Activated naive CD8-positive, alpha-beta T cell treated with anti-CD3 and anti-CD28 coated beads, Interleukin-2, amount 50 U/mL, for 16 hours (primary cell): ENCODE measurements at places on chromosomes 2 and 18.

DNA sequence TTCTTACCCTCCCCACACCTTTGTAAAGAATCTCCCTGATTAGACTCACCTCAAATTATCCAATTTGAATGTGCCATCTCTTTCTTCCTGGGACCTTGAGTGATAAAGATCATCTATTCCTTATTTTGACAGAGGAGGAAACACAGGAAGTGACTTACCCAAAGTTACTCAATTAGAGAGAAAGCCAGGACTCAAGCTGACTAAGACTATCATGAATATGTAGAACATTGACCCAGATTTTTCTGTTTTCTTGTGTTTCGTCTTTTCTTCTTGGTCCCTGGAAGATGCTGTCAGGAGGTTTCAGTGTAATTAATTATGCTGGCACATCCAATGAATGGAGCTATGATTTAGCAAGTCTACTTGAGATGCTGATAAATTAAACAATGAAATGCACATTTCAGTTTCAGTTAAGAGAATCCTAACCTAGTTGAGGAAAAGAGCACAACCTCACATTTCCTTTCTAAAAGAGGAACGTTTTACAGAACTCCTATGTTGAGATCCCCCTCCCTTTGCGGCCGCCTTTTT, 380.4 kb downstream of the CLIP4 start:
- no peak for DNase-seq

- DNase-seq = no peak
Observed at GRCh38 chr2:47255794-47256193, 100.7 kb upstream of the STPG4 start.

DNA sequence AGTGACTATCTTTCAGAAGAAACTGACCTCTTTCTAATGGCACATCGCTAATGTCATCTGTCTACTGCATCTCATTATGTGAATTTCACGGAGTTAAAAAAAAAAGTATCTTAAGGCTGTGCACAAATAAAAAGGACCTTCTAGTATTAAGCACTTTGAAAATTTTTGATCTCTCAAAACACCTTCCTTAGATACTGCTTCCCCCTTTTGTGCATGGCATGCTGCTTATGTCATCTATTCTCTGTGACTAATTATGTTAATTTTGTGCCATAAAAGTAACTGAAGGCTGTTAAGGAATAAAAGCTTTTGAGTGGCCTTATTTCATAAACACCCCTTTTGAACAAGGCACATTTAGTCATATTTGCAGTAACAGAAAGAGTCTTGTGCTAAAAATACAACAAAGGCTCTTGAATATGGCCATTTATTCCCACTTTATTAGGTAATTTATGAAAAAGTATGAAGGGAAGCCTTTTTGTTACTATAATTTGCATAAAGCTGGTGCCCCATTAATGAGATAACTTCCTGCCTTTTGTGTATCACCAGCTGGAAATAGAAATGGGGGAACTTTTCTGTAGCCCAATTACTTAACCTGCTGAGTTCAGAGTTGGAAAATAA, 1412.0 kb upstream of the ZEB2 start:
- no peak for DNase-seq

DNA sequence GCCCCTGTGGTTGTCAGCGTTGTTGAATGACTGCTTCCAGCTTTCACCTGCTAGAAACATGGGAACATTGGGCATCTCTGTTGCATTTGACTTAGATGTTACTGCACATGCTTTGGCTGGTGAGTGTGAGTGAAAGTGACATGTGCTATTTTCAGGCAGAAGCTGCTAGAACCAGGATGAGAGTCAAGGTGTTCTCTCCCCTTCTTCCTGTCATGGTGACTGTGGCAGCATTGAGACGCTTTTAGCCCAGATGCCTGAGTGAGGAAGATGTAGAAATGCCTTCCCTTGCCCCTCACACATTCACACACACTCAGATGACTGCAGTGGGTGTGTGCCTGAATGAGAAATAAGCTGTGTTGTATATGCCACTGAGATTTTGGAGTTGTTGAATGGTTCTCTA, 220.2 kb downstream of the PTPRM start:
- DNase-seq = no peak

- DNase-seq = no peak
Observed at GRCh38 chr2:111157071-111157661, 36.5 kb downstream of the BCL2L11 start.

- DNase-seq = no peak
Observed at GRCh38 chr2:158049129-158049855, 52.4 kb upstream of the UPP2 start.

- DNase-seq = no peak
Observed at GRCh38 chr2:98087447-98088020, 567 bp downstream of the VWA3B start.

DNA sequence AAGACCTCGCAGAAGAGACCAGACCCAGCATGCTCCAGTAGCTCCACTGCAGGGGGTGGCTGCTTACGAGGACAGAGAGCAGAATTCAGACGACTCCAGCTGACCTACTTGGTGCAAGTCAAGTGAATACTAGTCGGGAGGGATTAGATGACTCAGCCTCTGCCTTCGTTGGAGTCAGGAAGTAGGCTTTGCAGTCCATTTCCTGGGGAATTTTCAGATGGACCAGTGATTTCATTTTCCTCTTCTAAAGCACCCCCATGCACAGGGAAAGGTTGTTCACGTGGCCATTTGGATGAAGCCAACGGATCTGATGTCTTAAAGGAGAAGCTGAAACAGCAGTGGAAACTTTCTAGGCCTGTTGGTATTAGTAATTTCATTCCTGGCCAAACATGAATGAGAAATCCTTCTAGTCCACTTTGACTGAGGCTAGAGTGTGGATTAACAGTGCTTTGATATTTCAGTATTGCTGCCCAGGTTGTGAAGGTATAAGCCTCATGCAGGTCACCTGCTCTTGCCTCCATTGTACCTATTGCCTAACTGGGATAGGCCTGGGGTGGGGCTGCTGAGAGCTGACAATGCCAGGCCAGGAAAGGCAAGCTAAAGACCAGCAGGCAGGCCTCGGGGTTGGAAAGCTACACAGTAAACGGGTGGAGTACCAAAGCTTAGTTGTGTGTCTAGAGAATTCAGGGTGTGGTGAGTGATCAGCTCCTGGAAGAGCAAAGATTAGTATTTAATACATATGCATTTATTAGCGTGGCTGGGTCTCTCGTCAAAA, 117.6 kb upstream of the FOSL2 start:
- no peak for DNase-seq

- DNase-seq = no peak
Observed at GRCh38 chr2:237593596-237594320, 3.2 kb upstream of the RAB17 start.

GRCh38 chr2:173831312-173832229, 133.6 kb downstream of the SP3 start:
- DNase-seq = no peak

GRCh38 chr18:8507361-8507760, 101.9 kb upstream of the RAB12 start:
- no peak for DNase-seq

- DNase-seq = no peak
Observed at GRCh38 chr2:236744716-236745115, 175.1 kb downstream of the ACKR3 start.

GRCh38 chr2:85277416-85278158, 50.2 kb downstream of the TGOLN2 start:
- DNase-seq = no peak

DNA sequence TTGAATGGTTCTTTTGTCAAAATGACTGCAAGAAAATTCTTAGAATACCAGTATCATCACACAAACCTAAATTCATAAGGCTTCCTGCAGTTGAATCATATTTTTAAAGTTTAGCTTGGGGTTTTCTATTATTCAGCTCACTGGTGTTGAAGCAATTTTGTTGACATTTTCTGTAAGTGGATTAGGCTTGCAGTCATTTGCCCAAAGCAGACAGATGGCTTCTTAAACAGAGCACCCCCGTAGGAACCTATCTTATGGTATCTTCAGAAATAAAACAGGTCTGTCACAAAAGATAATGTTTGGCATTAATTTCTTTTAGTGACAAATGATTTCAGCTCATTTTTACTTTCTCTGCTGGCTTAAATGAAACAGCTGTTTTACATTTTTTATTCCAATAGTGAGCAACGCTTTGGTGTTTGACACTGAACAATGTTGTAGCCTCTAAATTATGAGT, 331.1 kb downstream of the PLCL1 start:
- DNase-seq = no peak

GRCh38 chr2:65917986-65918385, 485.6 kb upstream of the SPRED2 start:
- DNase-seq = no peak

- DNase-seq = no peak
Observed at GRCh38 chr2:178865999-178866398, 58.8 kb upstream of the TTN start.

GRCh38 chr18:22914633-22915032, 18.5 kb upstream of the RBBP8 start:
- DNase-seq = no peak

DNA sequence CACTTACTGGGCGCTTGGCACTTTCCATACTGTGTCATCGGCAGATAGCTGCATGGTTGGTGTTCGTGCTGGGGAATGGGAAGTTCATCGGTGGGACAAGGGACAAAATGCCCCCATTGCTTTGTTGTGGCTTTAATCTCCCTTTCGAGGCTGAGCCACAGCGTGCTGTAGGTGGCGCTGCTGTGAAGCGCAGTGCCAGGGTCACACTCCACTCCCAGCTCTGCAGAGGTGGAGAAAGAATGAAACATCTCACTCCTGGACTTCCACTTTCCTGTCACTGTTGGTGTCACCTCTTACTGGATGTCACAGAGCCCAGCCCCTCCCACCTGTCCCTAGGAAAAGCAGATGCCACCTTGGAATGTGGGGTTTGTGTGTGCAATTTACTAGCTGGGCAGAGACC, 8.7 kb downstream of the TYMS start:
- no peak for DNase-seq

DNA sequence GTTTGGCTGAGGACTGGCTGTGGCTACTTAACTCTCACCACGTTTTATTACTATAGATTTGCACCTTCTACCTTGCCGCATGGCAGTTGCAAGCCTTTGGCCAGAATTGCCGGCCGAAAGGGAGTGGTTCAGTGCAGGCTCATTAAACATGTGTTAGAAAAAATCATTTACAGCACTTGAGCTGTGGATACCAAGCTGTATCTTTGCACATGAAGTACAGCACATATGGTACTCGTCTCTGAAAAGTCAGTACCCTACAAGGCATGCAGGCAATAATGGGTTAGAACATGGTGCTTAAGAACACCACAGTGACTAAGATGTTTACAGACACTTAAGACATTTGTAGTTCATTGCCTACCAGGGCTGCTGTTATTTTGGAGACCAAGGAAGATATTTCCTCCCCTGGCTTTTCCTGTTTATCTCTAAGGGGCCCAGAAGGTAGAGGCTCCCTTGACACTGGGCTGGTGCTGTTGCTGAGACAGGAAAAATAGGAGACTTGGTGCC, 103.1 kb downstream of the ZNF532 start:
- no peak for DNase-seq

DNA sequence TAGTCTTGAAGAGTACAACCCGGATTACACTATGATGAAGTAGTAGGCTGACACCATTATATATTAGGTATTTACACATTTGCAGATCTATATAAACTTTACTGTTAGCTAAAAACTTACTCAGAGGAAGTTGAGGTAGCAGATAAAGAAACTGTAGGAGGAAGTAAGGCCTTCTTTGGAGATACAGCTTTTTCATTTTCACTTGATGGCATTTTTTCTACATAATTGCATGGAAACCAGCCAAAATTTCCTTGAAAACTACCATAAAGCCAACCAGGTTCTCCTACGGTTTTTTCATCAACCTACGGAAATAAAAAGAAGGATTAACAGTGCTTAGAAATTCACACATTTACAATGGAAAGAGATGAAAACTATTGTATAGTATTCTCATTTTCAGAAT, 86.6 kb downstream of the FAM228A start:
- no peak for DNase-seq

DNA sequence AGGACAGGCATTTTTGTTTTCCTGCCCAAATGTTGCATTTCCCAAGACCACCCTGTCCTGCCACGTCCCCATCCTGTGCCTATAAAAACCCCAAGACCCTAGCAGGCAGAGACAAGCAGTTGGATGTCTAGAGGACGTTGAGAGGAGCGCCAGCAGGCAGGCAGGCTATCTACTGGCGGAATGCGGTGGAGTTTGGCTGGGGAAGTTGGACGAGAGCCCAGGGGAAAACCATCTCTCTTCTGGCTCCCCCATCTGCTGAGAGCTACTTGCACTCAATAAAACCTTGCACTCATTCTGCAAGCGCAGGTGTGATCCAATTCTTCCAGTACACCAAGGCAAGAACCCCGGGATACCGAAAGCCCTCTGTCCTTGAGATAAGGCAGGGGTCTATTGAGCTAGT, 72.5 kb downstream of the ARL6IP6 start:
- DNase-seq = no peak

GRCh38 chr18:39862341-39862740, 2092.7 kb upstream of the PIK3C3 start:
- DNase-seq = no peak

DNA sequence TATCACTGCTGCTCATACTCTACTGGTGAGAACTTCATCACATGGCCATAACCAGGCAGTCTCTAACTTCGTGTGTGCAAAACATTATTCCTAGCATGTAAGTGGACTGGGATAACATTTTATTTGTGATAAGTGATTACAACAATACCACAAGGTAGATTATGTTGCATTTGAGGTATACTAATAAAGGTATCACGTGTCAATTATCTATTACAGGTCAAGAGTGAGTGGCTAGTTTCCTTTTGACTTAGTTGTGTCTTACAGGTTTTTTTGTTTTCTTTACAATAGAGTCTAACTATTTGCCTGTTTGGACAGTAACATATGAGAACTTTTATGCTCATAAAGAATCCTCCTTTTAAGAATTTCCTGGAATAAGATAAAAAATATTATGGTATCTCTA, 67.2 kb upstream of the DSC1 start:
- no peak for DNase-seq

DNA sequence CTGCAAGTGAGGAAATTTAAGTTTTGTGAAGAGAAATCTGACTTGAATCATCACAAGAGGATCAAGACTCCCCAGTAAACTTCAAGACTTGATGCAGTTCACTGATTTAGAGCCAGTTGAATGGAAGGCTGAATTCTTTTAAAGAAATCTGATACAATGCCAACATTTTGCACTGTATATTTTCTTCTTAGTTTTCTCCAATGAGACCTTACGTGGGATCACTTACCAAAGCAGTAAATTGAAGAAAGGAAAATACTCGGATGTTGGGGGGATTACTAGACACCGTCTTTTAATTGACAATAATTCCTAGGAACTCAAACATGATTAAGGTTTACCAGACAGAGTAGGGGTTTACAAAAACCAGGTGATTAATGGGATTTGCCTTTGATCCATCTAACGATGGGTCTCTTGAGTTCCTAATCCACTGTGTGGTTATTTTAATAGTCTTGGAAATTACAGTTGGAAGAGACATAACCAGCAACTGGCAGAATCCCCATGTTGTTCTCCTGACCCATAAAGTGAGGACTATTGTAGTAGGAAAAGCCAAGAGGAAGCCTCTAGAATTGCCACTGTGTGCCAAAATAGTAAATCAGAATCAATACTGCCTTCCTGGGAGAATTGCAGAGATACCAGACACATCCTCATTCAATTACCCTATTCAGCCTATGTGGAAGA, 354.5 kb downstream of the PID1 start:
- no peak for DNase-seq

- no peak for DNase-seq
Observed at GRCh38 chr2:173523497-173523896, 168.8 kb downstream of the CDCA7 start.

- no peak for DNase-seq
Observed at GRCh38 chr2:177207101-177207500, 5.5 kb upstream of the HNRNPA3 start.

GRCh38 chr18:8142932-8143331, 466.3 kb upstream of the RAB12 start:
- DNase-seq = no peak
